AG09319 (cell line): ENCODE measurements at places on chromosomes 4 and X.

DNA sequence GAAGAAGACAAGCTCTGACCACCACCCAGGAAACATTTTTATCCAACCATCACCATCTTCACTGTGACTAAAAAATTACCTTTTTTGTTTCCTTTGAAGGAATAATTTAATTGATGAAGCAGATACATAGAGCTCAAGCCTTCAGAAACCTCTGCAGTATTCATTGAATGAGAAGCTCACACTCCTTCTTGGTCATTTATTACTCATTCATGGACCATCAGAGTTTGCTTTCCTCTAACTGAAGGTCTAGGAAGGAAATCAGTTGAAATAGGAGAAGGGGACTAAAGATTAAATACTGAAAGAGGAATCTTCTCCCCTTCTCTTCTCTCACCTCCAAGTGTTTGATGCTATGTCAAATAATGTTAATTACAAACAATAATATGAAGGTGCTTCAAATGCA is 290.6 kb upstream of the KLF3 start:
- DNase-seq = no peak

GRCh38 chrX:31266203-31267076 is 194.6 kb upstream of the FTHL17 start:
- DNase-seq = no peak

DNA sequence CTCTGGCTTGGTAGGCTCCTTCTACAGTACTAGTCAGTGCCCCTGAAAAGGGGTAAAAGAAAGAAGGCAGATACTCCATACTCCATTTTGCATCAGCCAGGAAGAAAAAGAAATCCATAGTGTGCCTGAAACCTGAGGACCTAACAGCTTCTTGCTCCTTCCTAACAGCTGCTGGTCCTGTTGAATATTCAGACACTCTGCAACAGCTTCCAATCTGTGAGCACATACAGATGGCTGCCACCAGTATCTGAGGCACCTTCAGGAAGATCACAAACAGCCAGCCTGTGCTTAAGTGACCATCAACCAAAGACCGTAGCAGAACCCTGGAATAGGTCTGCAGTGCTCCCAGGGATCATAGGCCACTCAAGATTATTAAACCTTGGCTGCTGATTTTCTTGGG is 4.3 kb downstream of the GIMD1 start:
- DNase-seq = no peak

GRCh38 chrX:25043192-25043591 is 27.4 kb upstream of the ARX start:
- DNase-seq = no peak

GRCh38 chr4:119726505-119726904 is 97.9 kb upstream of the PDE5A start:
- no peak for DNase-seq

GRCh38 chrX:17174671-17175070 is 200.3 kb upstream of the NHS start:
- DNase-seq = no peak

- no peak for DNase-seq
These were observed 93.3 kb downstream of the RASGEF1B start for GRCh38 chr4:81378386-81378785.

- DNase-seq = no peak
These were observed 31.8 kb downstream of the USP53 start for GRCh38 chr4:119244344-119244743.

DNA sequence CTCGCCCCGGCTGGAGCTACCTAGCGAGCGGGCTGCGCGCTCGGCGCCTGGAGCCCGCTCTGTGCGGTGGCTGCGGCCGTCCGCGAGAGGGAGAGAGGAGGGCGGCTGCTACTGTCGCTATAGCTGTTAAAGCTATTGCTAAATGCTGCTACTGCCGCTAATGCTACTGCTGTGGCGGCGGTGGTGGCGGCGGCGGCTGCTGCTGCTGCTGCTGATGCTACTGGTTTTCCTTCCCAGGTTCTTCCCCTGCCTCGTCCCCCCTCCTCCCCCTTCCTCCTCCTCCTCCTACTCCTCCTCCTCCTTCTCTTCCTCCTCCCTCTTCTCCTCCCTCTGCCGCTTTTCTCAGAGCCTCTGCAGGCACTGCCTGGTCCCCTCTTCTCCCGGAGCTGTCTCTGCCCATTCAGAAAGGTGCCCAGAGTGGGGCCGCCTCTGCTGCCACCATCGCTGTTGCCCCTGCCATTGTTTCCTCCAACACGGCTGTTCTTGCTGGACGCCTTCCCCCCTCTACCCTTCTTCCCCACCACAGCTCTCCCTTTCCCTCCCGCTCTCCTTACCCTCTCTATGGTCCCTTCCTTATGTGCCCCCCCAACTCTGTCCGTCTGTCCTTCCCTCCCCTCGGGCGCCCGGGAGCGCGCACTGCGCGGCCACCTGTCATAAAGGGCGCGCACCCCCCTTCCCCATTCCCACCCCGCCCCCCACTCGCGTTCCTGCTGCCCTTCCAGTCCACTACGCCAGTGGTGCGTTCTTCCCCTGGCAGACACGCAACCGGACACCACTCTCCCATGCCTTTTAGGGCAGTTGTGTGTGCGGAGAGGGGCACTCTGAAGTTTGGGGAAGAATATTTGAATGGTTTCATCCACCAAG is at the start of gene NEXMIF:
TSS of gene NEXMIF (minus strand) at position 228 of the 864 bp plus-strand sequence.
- DNase-seq = no peak

- no peak for DNase-seq
These were observed 20.1 kb upstream of the TET2 start for GRCh38 chr4:105126311-105127169.

DNA sequence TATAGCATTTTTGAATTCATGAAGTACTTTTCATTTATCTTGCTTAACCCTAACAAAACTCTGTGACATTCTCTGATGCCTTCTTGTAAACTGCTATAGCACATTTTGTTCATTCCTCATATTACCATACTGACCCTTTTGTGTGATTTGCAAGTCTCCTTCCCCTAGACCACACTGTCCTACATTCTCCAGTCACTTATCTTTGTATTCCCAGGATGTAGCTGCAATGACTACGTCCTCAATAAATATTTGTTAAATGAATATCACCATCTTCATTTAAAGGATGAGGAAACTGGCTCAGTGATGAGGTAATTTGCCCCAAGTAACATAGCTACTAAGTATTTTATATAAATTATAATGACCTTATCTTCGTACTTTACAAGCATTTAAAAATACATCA is 11.9 kb downstream of the HUWE1 start:
- DNase-seq = no peak

- no peak for DNase-seq
These were observed 15.7 kb upstream of the SLC10A4 start for GRCh38 chr4:48467442-48467841.

- DNase-seq = no peak
These were observed 13.6 kb downstream of the MFAP3L start for GRCh38 chr4:170012629-170012958.
